ENCODE measurements at places on chromosomes 3 and 15.

GRCh38 chr3:136634821-136635220, 117.4 kb downstream of the STAG1 start:
- DNase-seq = no peak

GRCh38 chr3:42667096-42667522, 13.6 kb downstream of the ZBTB47 start:
- DNase-seq = no peak

GRCh38 chr3:138942271-138942670, 4.7 kb downstream of the FOXL2 start:
- DNase-seq = no peak

GRCh38 chr15:95281470-95281869, 1049.0 kb upstream of the NR2F2 start:
- DNase-seq = no peak

GRCh38 chr3:190003068-190003467, 117.6 kb downstream of the P3H2 start:
- no peak for DNase-seq

DNA sequence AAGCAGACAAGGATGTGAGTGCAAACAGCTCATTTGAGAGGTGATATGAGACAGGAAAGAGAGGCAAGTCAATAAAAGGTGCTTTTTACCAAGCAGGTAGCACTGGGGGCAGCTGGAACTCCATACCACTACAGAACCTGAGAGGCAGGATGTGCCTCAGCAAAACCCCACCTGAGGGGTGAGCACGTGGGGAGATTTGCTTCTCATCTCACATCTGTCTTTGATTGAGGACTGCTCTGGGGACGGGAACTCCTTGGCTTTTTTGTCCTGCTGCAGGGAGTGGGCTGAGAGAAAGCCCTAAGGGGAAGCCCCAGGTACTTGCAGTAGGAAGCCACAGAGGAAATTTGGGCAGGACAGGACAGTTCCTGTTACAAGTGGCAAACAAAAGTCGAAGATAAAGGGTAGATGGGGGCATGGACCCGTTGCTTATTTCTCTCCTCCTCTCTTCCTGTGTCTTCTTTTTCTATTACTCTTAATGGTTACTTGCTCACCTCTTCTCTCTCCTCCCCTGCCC, 27.1 kb downstream of the CFAP161 start:
- DNase-seq = no peak

DNA sequence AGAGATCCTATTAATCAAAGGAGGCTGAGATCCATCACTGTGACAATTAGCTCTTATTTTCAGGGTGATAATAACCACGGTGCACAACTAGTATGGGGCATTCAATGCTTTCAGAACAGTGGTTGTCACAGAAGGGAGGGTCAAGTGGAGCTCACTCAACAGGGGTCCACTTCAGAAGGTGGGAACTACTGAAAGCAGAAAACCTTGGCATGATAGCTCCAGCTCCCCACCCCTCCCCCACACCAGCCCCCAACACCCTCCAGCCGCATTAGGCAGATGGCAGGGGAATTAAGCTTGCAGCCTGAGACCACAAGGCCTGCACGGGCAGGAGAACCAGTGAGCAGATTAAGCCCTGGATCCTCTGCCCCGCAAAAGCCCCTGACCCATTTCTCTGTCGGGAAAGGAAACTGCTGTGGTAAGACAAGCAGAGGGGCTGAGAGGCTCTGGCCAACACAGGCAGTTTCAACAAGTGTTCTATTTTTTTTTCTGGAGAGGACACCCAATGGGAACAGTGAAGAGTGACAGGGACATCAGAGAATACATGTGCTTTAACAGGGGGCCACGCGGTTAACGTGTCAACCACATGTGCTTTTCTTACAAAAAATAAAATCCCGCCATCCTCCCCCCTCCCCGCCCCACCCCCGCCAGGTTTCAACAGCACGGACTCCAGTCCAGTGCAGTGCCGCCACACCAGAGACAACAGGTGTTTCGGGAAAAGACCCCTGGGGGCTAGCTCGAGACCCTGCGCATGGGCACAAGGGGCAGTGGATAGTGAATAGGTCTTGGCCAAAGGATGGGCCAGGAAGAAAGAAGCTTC, 997 bp downstream of the FYCO1 start:
- DNase-seq = no peak

DNA sequence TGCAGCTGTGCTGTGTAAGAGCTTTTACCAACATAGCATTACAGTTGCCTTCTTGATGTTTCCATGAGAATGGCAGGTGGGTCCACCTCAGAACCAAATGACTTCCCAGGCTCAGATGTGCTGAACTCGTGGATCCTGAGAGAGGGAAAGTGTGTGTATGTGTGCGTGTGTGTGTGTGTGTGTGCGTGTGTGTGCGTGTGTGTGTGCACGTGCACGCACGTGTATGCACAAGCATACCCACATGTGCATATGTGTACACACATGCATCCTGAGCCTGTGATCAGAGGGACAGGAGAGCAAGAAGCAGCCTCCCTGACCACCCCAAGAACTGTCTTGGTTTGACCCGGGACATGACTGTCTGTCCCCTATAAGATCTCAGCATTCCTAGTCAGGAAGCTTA, 48.1 kb downstream of the CHDH start:
- no peak for DNase-seq

GRCh38 chr15:82231233-82231632, 31.3 kb downstream of the EFL1 start:
- no peak for DNase-seq

DNA sequence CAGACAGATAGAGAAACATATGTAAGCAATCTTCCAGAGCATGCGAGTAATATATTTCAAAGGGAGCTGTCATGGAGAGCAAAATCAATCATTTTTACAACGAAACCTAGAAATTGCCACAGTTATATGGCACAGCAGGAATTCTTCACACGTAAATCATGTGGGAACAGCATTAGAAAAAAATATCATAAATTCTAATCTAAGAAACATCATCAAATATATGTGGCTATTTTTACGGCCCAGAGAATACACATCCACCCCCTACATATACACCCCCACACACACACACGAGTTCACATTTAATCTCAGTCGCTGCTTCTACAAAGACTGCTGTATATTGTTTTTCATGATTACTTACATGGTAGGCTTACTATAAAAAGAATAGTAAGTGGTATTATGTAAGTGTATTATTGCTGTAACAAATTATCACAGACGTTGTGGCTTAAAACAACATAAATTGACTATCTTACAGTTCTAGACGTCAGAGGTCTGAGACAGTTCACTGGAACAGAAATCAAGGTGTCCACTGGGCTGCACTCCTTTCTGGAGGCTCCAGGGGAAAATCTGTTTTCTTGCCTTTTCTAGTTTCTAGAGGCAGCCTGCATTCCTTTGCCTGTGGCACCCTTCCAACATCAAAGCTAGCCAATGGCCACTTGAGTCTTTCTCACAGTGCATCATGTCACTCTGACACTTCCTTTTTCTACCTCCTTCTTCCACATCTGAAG, 363.3 kb downstream of the ULK4 start:
- no peak for DNase-seq

- DNase-seq = no peak
Measured at GRCh38 chr15:99057697-99058420, 47.0 kb upstream of the SYNM start.

GRCh38 chr3:46191730-46192129, 16.4 kb downstream of the CCR1 start:
- no peak for DNase-seq

GRCh38 chr3:100425316-100425715, 24.0 kb downstream of the LNP1 start:
- no peak for DNase-seq

GRCh38 chr3:149620291-149621020, 37.4 kb downstream of the WWTR1 start:
- DNase-seq = no peak

GRCh38 chr3:106824856-106825255, 552.4 kb upstream of the CCDC54 start:
- no peak for DNase-seq

GRCh38 chr3:25558121-25558520, 106.6 kb downstream of the TOP2B start:
- no peak for DNase-seq

DNA sequence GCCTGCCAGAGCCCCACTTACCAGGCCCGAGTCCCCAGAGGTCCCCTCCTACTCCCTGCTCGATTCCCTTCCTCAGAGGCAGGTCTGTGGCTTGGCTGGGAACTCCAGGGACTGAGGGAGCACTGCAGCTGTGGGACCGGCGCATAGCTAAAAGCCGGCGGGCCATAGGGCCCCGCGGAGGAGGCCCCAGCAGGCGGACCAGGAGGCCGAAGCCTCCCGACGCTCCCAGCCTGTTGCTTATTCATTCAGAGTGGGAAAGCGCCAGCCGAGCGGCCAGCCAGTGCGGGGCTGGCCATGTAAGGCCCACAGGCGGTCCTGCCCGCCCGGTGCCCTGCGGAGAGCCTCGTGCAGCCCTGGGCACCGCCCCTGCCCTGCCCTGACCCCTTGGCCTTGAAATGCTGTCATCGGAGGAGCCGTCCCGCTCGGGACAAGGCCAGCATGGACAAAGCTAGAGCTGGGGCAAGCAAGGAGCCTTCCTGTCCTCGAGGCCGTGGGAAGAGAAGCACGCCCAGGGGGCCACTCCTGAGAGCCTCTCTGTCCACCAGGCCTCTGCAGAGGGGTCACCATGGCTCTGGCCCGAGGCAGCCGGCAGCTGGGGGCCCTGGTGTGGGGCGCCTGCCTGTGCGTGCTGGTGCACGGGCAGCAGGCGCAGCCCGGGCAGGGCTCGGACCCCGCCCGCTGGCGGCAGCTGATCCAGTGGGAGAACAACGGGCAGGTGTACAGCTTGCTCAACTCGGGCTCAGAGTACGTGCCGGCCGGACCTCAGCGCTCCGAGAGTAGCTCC, at the start of gene LOXL1:
Gene LOXL1, plus strand, starts transcription at position 244 of the 784 bp plus-strand sequence. Its CDS starts 322 bp downstream, at position 566.
- DNase-seq = no peak

DNA sequence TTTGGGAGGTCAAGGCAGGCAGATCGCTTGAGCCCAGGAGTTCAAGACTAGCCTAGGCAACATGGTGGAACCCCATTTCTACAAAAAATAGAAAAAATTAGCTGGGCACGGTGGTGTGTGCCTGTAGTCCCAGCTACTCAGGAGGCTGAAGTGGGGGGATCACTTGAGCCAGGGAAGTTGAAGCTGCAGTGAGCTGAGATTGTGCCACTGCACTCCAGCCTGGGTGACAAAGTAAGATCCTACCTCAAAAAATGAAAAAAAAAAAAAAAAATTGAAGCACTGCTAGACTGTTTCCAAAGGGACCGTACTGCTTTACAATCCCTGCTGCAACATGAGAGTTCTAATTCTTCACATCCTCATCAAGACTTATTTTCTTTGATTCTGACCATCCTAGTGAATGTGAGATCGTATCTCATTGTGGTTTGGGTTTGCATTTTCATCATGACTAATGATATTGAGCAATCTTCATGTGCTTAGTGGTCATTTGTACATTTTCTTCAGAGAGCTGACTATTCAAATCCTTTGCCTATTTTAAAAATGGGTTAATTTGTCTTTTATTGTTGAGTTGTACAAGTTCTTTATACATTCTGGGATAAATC, 10.8 kb downstream of the CMTM8 start:
- no peak for DNase-seq

GRCh38 chr3:129971351-129972052, 3.0 kb upstream of the TRH start:
- no peak for DNase-seq

DNA sequence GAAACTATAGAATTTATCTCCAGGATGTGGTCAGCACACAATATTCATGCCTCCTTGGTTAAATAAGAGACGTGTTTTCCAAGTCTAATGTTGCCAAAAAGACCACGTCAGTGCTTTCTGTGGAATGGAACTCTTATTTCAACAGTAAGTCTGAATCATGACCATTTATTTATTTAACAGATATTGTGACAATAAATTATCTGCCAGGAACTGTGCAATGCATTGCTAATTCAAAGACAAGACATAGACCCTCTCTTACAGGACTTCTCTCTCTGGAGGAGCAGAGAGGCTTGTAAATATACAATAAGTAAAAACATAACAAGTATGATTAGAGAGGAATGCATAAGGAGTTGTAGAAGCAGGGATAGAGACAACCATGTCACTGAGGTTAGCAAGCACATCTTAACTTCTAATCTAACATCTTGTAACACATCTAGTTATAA, 227.5 kb downstream of the DTWD1 start:
- DNase-seq = no peak

GRCh38 chr3:49600781-49601180, 46.5 kb downstream of the BSN start:
- no peak for DNase-seq

DNA sequence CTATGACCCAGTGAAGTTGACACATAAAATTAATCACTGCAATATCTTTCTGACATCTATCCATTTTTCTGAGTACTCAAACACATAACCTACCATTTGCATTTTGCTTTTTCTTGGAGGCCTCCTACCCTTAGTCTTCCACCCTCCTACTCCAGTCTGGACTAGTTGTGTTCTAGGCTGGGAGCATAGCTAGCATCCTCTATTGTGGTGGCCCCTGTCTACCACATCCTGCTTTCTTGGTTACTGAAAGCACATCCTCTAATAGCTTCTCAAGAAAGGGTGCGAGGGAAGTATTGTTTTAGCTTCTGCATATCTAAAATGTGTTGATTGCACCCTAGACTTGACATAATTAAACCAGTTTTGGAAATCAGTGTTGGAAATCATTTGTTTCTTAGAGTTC, 176.5 kb downstream of the THSD4 start:
- DNase-seq = no peak

DNA sequence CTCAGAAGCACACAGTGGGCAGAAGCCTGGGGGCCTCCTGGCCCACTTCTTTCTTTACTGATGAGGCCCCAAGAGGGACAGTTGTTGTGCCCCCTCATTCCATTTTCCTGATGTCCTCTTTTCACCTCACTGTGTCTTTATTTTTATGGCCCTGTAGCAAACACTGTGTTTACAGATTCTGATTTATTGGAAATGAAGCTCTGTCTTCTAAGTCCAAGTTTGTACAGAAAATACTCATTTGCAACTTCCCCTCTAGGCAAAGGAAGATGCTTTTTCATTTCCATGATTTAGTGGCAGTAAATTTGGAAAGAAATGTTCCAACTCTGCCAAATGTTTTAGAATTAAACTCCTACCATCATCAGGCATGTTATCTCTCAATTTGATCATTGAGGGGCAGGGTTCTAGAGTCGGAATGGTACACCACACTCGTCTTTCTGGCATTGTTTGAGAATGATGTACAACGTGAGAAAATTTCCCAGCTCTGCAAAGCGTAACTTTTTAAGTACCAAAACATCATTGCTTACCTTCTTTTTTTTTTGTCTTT, 129.7 kb downstream of the ARNT2 start:
- DNase-seq = no peak

DNA sequence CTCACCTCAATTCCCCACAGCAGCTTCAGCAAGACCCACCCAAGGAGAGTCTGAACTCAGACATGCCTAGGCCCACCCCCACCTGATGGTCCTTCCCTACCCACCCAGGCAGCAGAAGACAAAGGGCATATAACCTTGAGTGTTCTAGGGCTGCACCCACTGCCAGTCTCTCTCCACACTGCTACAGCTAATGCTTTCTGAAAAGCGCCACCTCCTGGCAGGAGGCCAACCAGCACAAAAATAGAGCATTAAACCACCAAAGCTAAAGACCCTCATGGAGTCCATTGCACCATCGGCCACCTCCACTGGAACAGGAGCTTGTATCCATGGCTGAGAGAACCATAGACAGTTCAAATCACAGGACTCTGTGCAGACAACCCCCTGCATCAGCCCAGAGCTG, 11.3 kb upstream of the RPL39L start:
- peak; percentile 42 for DNase-seq

GRCh38 chr15:61171209-61171608, 57.9 kb downstream of the RORA start:
- no peak for DNase-seq

- DNase-seq = no peak
Measured at GRCh38 chr15:63915873-63916771, 82.4 kb upstream of the HERC1 start.

- no peak for DNase-seq
Measured at GRCh38 chr3:50364573-50365079, 5.3 kb upstream of the TMEM115 start.

- DNase-seq = no peak
Measured at GRCh38 chr15:94445566-94446160, 214.3 kb downstream of the MCTP2 start.
